ENCODE measurements at places on chromosomes 7 and 10.

DNA sequence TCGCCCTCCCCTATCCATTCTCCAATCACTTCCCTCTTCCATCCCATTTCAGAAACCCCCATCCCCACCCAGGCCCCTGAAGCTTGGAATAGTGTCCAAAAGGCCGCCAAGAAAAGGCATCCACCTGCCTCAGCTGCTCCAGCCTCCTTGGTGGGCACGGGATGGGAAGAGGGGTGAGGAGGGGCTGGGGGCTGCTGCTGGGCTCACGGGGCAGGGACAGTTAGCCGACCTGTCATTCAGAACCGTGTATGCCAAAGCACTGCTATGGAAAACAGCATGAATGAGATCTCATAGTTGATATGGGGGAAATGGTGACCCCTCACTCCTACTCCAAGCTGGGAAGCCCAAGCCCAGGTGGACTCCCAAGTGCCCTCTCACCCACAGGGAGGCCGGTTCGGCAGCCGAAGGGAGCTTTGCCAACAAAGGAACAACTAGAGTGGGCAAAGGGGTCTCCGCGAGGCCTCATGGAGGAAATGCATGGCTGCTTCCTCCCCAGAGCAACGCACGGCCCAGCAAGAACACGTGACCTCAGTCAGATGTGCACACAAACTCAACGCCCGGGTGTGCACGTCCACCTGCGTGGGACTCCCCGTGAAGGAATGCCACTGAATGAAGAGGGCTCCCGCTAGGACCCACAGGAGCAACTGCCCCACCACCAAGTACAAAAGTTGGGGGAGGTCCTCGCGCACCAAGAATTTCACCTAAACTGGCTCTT lies 52.5 kb downstream of the EBF3 start:
- no peak for DNase-seq

GRCh38 chr7:48875045-48875916 lies 49.1 kb upstream of the CDC14C start:
- DNase-seq: peak; percentile 61

DNA sequence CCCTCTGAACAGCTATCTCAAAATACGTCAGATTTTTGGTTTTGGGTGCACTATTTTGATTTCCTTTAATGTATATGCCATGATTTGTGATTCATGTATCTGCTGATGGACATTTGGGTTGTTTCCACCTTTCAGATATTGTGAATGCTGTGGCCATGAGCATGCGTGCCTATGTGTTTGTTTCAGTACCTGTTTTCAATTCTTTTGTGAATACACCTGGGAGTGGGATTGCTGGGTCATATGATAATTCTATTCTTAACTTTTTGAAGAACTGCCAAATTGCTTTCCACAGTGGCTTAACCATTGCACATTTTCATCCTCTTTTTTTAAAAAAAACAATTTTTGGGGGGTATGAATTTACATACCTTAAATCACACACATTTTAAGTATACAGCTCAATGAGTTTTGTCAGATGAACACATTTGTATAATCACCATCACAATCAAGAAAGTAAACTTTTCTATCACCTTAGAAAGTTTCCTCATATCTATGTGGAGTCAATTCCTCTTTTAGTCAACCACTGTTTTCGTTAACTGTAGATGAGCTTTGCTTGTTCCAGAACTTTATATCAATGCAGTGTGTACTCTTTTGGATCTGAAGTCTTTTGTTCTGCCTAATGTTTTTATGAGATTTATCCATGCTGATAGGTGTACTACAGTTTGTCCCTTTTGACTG lies 36.9 kb downstream of the CYP26A1 start:
- no peak for DNase-seq

- DNase-seq: no peak
These were observed 6.2 kb upstream of the HOXA11 start for GRCh38 chr7:27191161-27191731.

GRCh38 chr7:32761451-32762205 lies 129.9 kb downstream of the KBTBD2 start:
- no peak for DNase-seq

GRCh38 chr7:21140622-21141021 lies 287.3 kb upstream of the SP4 start:
- no peak for DNase-seq

- DNase-seq: no peak
These were observed 171.1 kb downstream of the HIBADH start for GRCh38 chr7:27491534-27491933.

DNA sequence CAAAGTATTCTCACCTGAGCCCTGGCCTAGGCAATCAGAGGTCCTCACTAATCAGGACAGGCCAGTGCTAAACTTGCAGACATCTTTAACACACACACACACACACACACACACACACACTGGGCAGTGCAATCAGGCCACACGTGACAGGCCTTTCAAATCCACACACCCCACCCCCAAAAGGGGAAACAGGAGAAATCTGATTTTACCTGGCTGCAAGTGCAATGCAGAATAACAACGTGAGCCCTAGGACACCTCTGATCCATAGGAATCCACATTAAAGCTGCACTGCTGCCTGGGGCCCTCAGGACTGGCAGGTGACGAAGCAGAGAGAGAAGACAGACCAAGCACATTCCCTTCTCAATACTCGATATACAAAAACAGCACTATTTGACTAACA lies 218.9 kb downstream of the FAM107B start:
- no peak for DNase-seq

DNA sequence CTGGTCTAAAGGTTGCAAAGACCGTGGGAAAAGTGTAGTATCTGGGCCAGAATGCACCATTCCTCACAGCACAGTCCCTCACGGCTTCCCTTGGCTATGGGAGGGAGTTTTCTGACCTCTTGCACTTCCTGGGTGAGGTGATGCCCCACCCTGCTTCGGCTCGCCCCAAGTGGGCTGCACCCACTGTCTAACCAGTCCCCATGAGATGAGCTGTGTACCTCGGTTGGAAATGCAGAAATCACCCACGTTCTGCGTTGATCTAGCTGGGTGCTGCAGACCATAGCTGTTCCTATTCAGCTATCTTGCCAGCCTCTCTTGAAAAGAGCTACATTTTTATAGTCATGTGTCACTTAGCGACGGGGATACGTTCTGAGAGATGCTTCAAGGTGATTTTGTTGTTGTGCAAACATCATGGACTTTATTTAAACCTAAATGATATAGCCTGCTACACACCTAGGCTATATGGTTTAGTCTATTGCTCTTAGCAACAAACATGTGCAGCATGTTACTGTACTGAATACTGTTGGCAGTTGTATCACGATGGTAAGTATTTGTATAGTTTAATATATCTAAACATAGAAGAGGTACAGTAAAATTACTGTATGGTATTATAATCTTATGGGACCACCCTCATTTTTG lies 120.0 kb downstream of the PPP1R9A start:
- no peak for DNase-seq

DNA sequence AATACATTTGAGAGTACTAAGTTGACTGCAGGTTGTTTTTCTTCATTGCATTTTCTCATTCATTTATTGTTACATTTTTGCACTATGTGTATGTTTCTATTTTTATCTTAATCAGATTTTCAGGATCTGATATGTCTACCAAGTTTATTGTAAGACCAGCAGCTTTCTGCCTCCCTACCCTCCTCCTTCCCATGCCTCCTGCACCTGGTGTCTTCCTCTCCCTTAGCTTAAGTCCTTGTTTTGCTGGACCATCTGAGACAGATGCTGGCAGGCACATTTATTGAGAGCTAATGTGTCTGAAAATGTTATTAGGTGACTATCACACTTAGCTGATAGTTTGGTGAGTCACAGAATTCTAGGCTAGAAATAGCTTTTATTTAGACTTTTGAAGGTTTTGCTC lies 79.6 kb downstream of the ANLN start:
- DNase-seq: no peak

GRCh38 chr10:36803229-36803628 lies 322.2 kb upstream of the ANKRD30A start:
- DNase-seq: no peak

DNA sequence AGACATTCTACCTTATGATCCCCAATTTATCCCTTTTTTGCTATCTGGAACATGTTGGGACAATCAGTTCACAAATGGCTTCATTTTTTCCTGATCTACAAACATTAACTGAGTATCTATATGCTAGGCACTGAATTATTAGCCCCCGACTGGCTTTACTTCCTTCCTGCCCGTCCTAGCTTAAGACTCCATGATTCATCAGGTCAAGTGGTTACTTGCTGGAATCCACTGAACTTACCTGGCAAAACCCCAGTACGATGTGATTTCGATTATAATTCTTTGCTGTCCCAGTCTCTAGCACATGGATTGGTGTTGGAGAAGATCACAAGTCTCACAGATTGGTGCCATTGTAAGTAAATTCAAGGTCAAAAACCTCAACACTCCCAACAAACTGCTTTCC lies 77.1 kb downstream of the ORC5 start:
- no peak for DNase-seq

- DNase-seq: no peak
These were observed 63.7 kb downstream of the PRSS58 start for GRCh38 chr7:142194201-142194600.

GRCh38 chr7:16765436-16765859 lies 11.9 kb downstream of the TSPAN13 start:
- DNase-seq: no peak

DNA sequence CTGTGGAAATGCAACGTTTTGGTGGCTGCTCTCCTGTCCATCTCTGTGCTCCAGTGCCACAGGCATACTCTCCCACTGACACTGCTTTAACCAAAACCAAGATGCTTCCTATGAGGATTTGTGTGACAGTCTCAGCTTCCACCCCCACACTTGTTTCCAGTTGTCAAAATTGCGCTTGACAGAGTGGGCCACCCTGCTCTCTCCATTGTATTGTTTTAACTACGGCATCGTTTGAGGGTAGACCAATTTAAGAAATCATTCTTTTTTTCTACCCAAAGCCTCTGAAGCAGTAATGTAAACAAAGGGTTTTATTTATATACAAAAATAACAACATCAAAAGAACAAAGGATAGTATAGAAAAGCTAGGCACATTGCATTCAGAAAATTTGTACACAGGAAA lies 178.0 kb downstream of the INHBA start:
- DNase-seq: no peak

- DNase-seq: no peak
These were observed 1.5 kb upstream of the WDR37 start for GRCh38 chr10:1054684-1055083.

DNA sequence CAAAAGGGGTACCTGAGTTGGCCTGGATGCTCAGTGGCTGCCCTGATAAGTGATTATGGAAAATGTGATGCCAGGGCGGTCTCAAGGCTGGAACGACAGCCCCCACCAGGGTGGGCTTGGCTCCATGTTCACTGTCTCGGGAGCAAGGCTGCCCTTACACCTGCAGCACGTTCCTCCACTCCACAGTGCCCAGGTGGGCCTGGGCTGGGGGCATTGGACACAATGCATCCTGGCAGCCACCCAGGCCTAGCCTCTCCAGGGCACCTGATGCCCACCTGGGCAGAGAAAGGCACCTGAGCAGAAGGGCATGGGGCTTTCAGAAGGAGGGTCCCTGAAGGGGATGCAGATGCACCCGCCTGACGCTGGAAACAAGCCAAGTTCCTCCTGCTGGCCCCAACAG lies 548.3 kb downstream of the DNAJB6 start:
- DNase-seq: no peak

- no peak for DNase-seq
These were observed 8.3 kb downstream of the TMEM273 start for GRCh38 chr10:49179699-49180443.

DNA sequence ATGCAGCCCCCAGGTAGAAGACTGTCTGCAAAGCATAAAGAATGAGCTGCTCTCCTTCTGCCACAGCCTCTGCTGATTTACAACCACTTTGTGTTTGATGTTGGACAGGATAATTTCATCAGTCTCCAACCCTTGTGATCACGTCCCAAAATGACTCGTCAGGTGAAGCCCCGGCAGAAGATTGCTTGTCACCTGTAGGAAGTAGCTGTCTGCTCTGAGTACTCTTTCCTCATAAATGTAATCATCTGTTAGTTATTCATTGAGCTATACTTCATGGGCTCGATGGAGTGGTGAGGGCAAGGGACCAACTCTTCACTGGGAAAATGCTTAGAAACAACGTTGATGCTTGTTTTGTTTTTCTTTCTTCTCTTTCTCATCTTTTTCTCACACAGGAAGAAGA lies 290.9 kb upstream of the SP8 start:
- no peak for DNase-seq

- DNase-seq: no peak
These were observed 497 bp downstream of the PPP2R2D start for GRCh38 chr10:131901181-131901829.

- no peak for DNase-seq
These were observed 104.1 kb downstream of the EVX1 start for GRCh38 chr7:27346531-27347275.

DNA sequence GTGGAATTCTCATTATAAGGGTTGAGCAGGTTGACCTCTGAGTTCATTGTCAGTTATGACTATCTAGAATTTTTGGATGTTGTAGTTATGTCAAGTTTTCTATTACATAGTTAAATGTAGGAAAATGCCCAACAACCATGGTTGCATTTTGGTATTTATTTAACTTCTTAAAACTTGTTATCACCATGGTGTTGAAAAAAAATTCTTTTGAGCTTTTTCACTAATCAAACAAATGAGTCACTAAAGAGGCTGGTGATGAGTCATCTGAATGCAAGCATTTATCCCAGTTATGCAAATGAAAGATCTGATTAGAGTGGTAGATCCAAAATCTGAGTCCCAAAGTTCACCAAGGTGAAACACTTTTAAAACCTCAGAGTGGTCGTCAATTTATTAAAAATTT lies 624.7 kb upstream of the IGFBP3 start:
- no peak for DNase-seq

GRCh38 chr10:114623155-114623554 lies 34.9 kb downstream of the ABLIM1 start:
- no peak for DNase-seq

DNA sequence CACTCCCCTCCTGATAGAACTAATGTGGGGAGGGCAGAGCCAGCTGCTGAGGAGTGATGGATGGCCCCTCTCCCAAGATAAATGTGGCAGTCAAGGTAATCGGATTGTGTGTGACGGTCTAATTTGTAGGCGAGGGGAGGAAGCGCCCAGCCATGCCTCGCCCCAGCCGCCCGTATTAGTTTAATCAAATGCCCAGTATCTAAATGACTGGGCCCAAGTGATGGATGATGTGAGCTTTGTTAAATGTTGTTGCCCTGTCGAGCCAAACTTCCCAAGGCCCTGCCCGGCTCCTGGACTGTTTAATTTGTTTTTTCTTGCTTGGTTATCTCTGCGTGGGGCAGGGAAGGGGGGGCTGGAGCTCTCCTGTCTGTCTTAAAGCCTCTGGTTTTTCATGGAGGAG lies 88.4 kb upstream of the PPIF start:
- DNase-seq: no peak

- DNase-seq: no peak
These were observed 48.8 kb upstream of the PSAP start for GRCh38 chr10:71899665-71900412.

All from NCI-H1417 (cell line).